ENCODE measurements at places on chromosomes 5 and 9.

DNA sequence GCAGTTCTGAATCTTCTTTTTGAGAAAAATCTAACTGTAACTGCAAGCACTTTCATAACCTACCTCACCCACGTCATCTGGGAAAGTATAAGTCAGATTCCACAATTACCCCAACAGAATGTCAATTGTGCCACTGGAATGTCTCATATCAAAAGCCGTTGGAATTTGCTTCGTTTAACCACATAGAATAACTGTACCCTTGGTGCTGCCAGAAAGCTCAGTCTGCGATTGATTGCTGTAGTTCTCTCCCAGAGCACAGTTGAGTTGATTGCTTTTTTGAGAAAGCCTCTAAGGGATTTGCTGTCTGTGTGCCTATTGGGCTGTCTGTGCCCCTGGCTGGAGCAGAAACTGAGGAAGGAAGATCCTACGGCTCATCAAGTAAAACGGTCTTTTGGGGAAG lies 583.6 kb downstream of the TMEM38B start:
- DNase-seq: no peak

DNA sequence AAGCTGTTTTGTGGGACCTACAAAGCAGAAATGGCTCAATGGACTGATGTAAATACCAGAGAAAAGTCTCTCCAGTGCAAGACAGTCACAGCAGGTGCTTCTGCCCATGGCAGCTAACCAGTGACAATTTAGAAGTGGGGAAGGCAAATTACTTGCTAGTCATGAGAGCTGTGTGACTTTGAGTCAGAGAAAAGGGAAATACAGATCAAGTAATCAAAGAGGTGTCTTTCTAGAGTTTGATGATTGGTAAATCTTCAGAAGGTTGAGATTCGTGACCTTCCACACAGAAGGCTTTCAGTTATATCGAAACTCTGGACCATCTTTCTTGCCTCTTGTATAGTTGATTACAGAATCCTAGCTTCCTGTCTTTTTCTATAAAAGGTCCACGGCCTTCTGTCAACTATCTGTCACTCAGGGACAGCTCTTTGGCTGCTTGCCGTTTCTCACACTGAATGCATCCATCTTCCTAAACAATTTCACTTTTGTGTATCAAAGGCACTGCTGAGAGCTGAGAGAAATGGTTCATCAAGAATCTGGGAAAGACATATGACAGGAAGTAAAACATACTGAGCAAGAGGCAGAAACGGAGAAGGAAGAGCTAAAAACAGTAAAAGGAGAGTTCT lies 993.9 kb upstream of the ACO1 start:
- no peak for DNase-seq

- no peak for DNase-seq
Observed at GRCh38 chr9:136362450-136362784, 1.1 kb downstream of the DNLZ start.

DNA sequence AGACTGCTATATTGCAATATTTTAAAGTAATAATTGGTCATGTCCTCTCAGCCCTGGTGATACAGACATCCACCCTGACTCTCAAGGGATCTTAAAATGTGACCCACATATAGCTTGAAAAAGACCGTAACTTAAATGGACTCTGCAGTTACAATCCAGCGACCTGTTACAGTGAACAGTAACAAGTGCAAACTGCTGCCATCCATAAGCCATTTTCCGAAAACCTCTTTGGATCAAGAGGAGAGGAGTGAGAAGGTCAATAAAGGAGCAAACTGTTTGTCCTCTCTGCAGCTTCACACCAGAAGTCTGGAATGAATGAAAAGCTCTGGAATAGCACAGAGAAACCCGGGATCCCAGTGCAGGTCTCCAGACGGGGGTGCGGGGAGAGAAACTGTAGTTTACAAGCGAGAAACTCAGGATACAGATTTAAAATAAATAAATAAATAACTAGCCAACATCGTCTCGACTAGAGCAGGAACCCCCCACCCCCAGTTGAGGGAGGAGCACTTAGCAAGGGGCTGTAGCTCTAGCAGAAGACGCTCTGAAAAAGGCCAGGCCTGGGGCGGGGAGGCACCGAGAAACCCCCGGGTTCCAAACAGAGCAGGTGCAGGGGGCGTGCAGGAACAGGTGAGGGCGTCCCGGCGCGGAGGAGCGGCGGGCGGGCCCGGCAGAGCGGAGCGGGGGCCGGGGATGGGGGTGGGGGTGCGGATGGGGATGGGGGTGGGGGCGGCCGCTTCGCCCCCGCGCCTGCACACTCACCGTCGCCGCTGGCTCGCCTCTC lies 572 bp downstream of the ZDHHC21 start:
- peak; percentile 51 for DNase-seq

DNA sequence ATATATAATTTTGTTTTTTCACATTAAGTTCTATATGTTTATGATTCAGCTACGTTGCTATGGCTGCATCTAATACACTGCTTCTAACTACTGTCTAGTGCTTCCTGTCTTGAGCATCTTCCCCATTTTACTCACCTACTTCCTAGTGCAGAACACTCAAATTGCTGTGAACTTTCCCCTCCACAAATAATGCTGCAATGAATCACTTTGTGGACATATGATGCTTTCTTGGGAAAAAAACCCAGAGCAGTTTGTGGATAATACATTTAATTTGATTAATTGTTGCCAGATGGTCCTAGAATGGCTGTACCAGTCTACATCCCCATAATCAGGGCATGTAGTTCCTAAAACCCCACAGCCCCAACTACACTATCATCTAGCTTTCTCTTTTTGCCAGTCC lies 18.5 kb downstream of the CD180 start:
- DNase-seq: no peak

- DNase-seq: peak; percentile 46
Observed at GRCh38 chr9:19379283-19379682, 753 bp downstream of the RPS6 start.

- DNase-seq: peak; percentile 7
Observed at GRCh38 chr5:119019949-119020348, 31.6 kb upstream of the DTWD2 start.

GRCh38 chr5:78355561-78355960 lies 4.9 kb upstream of the SCAMP1 start:
- DNase-seq: no peak

DNA sequence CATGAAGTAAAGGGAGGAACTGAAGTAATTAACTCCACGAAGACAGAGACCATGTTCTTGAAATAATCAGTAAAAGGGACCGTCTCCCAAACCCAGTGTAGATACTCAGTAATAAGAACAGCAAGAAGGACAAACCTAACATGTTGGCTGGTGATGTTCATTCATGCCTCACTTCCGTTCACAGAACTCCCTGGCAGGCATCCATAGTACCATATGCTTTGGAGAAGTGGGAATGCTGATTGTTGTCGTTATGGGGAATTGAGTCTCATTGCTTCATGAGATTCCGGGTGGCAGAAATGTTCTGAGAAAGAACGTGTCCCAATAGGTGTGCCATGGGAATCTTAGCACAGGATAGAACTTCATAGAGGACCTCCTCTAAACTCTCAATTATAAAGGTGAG lies 452.3 kb downstream of the ZSWIM6 start:
- no peak for DNase-seq

DNA sequence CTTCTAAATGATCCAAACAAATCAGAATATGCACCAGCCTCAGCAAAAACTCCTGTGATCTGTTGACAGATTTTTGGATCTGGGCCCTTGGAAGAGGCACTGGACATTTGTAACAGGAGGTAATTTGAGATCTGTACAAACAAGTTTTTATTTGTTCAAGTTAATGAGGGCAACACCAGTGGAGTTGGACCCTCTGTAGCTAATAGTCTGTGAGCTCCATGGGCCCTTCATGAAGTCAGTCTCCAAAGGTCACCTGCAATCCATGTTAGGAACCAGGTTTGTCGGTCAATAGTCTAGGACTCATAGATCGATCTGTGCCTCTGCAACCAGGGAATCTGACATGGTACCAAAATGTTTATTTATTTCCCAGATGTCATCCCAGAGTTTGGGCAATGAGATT lies 40.9 kb downstream of the PAM start:
- no peak for DNase-seq

GRCh38 chr5:135739383-135739981 lies 95.0 kb upstream of the SLC25A48 start:
- no peak for DNase-seq

Data from NB4 (cell line).